Activated CD4-positive, alpha-beta T cell treated with anti-CD3 and anti-CD28 coated beads for 1 hour (primary cell): ENCODE measurements at places on chromosomes 1 and 21.

GRCh38 chr1:64228167-64228957 lies 24.9 kb downstream of the UBE2U start:
- no peak for DNase-seq

DNA sequence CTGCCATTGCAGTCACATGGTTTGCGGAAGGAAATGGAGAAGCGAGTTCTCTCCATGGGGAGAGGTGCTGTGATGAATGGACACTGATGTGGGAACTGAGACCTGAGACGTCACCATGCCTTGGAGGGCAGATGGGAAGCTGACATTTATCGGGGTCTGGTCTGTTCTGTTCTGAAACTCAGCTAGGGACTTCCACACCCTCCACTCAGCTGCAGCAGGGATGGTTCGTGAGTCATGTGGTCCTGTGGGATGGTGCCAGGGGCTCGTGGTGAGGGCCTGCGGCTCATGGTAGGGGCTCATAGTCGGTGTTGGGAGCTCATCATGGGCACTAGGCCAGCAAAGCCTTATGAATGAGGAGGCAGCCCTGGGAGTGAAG lies 6.1 kb downstream of the GPR137B start:
- no peak for DNase-seq

- DNase-seq: no peak
Measured at GRCh38 chr1:205375835-205376545, 19.3 kb upstream of the KLHDC8A start.

DNA sequence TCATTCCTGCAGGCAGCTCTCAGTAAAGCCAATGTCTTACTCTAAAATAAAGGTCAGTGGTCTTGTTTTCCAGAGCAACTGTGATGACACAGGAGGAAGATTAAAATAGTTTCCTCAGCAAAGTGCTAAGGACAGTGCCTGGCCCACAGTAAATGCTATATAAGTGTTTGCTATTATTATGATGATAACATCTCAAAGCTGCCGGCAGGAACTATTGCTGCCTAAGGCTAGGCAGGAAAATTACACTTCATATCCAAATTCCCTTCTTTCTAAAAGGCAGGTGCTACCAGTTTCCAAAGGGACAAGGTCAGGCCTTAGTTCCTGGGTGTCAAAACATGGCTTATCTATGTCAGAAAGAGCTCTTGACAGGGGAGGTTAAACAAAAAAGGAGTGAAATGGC lies 401.3 kb downstream of the HHAT start:
- DNase-seq: no peak

DNA sequence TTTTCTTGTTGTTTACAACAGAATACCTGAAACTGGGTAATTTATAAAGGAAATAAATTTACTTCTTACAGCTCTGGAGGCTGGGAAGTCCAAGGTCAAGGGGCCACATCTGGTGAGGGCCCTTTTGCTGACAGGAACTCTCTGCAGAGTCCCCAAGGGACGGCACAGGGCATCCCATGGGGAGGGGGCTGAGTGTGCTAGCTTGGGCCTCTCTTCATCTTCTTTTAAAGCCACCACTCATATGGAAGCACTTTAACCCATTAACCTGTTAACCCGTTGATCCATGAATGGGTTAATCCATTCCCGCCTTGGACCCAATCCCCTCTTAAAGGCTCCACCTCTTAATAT lies 76.3 kb downstream of the OBSCN start:
- DNase-seq: no peak

DNA sequence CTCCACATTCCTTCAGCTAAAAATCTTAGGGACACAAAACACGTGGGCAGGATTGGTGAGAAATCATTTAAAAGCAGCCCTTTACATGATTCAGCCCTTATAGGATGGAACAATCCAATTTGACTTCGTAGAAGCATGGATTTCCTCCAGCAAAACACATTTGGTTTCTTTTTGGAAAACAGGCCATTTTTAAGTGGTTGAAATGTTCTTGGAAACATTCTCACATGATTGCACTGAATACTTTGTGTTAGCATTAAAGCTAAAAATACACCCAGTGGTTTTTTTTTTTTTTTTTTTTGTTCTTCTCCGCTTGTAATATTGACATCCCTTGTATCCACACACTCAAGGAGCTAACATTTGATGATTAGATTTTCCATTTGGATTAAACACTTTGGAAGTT lies 42.1 kb upstream of the ABCG1 start:
- DNase-seq: no peak

DNA sequence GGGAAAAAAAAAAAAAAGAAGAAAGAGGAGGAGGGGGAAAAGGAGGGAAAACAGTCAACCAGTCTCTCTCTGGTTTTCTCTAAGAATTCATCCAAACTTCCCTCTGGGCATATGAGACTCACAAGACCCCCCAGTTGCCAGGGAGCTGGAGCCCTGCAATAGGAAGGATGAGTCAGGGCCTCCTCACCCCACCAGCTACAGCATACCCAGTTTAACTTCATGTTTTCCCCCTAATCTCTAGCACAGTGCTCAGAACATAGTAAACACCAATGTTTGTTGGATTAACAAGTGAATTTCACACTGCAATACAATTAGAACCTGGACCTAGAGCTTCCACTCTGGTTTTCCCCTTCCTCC lies 7.8 kb downstream of the F11R start:
- no peak for DNase-seq
